ENCODE measurements at places on chromosomes 7 and 10.

DNA sequence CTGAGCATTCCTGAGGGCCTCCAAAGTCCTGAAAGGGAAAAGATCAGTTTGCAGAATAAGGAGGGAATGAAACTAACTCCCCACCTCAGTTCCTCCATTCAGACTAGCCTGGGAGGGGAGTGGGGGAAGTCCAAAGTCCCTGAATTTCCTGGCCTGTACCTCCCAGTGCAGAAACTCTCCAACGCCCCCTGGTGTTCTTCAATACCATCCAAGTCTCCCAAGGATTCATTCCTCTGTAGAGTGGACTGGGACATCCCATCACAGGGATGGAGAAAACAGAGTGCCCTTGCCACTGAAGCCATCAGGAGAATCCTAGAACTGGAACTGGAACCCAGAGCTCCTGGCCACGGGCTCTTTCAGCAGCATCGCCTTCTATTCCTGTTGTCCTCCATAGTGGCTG, 1.6 kb upstream of the COL13A1 start:
- no peak for DNase-seq

GRCh38 chr10:57562211-57562610, 705.5 kb downstream of the IPMK start:
- DNase-seq, result no peak

DNA sequence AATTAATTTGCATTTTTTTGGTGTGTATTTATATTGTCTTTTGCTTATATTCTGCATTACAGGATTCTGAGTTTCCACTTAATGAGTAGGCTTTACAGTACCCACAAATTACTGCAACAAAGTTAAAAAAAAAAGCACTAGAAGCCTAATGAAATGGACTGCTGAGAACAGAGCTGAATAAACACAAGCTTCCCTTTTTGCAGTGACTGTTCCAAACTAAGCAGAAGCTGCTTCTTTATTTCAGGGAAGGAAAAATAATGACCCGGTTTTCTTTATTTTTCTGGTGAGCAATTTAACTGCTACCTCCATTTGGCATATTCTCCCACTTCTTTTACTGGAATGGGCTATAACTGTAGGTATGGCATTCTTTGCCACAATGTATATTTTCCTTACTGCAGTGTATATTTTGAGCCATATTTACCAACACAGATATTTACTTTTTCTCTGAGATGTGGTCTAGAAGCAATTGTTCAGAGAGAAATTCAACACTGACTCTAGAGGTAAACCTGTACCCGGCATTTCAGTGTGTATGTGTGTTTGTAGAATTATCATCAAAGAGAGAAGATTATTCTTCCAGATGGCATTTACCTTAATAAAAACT, 56.9 kb downstream of the HDAC9 start:
- DNase-seq, result no peak

DNA sequence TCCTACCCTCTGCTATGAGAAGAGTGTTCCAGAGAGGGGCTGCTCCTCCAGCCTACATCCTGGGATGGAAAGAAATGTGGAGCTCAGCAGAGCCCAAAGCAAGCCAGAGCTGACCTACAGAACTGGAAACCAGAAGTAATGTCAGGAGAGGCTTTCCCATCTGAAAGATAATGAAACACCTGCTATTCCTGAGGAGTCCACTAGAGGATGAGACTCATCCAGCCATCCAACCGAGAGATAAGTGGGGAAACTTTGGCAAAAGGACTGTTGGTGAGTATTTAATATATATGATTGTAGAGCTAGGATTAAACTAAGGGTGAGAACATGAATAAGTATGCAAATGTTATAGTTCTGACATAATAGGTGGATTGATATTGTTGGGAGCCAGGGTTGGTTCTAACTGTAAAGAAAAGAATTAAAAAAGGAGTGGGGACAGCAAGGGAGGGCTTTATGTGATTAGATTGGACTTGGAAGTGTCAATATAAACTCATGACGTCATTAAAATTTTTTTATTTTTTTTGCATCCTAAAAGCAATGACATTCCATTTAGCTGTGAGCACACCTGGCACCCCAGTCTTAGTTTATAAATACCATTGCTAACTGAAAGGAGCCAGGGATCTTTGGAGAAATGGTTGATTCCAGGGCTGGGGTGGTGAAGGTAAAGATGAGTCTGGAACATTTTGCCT, 312.8 kb upstream of the NFE2L3 start:
- DNase-seq, result no peak

DNA sequence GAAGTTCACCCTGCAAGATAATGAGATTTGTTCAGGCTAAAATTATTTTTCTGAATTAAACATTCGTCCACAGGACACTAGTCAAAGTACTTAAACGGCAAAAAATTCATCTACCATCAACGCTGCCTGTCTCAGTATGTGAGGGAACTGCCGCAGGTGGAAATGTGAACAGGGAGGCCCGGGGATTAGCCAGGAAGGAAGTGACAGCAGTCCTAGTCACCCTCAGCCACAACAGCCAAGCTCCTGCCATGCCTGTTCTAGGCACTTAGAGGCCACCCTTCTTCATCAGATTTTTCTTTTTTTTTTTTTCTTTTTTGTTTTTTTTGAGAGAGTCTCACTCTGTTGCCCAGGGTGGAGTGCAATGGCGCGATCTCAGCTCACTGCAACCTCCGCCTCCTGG, 9.4 kb downstream of the NUDT5 start:
- no peak for DNase-seq

DNA sequence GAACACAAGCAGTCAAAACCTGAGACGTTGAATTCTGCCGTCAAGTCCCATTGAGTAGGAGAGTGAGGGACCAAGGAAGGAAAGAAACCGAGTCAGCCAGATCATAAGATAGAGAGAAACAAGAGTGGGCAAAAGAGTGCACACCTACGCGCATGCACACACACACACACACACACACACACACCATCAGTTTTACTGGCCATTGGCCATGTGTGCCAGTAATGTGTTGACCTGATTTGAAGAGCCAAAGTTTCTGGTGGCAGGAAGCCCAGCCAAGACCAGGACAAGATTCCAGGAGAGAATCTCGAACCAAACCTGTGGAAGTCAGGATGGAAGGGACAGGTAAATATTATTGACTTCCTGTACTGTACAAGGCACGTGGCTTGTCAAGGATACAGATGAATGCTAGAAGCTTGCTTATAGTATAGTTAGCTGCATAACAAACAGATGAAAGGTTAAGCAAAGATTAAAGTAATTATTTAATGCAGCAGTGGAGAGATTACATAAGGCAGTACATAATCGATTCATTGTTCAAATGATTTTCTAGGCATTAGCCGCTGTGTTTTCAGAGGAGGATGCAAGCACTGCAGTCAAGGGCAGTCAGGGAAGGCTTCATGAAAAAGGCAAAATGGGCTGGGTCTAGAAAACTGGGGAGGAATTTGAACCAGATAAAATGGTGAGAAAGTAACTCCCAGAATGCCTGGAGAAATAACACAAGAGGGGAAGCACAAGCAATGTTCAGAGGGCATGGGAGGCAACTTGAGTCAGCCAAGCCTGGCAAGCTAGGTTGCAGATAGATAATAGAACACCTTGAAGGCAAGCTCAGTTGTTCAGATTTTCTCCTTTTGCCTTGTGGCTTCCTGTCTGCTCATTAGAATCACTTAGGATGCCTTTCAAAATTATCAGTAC, 2.7 kb upstream of the HYCC1 start:
- no peak for DNase-seq

DNA sequence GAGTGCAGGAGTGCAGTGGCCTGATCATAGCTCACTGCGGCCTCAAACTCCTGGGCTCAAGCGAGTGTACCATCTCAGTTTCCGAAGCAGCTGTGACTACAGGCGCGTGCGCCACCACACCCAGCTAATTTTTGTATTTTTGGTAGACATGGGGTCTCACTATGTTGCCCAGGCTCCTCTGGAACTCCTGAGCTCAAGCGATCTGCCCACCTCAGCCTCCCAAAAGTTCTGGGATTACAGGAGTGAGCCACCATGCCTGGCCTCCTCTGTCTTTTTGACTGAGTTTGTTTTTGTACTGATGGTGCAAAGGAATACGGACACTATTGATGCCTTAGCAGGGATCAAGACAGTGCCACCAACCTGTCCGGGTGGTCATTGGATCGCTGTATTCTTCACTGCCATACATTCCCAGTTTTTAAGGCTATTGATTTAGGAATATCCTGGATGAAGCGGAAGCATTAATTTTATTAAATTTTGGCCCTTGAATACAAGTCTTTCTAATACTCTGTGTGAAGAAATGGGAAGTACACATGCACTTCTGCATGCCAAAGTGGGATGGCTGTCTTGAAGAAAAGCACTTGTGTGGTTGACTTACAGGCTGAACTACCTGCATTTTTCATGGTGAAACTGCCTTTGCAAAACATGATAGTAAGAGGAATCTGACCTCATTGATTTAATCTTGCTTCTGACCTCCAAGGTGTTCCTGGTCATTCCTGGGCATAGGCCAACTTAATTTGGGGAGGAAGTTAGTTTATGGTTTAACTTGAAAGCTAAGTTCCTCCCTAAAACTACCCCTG, 2.1 kb upstream of the CUL2 start:
- DNase-seq, result no peak

DNA sequence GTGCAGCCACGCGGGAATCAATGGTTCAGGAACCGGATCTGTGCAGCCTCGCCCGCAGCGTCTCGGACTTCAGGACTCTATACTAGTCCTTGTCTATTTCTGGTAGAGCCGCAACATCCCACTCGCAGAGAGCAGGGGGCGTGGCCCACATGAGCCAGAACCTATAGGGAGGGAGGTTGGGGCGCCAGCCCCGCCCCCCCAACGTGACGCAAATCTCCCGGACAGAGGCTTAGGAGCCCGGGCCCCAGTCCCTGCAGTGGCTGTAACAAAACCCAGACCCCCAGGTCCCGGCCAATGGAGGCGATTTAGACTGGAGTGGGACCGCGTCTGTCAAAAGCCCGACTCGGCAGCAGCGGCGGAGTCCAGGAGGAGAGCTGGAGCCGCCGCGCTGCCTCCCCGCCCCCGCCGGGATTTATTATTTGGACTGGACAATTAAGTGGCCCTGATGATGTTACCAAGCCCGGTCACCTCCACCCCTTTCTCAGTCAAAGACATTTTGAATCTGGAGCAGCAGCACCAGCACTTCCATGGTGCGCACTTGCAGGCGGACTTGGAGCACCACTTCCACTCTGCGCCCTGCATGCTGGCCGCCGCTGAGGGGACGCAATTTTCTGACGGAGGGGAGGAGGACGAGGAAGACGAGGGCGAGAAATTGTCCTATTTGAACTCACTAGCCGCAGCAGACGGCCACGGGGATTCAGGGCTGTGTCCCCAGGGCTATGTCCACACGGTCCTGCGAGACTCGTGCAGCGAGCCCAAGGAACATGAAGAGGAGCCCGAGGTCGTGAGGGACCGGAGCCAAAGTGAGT, at the start of gene NKX2-3:
Gene NKX2-3 (plus strand): TSS at position 256 of the 809 bp plus-strand sequence. CDS start 190 bp downstream, at position 446.
- no peak for DNase-seq

DNA sequence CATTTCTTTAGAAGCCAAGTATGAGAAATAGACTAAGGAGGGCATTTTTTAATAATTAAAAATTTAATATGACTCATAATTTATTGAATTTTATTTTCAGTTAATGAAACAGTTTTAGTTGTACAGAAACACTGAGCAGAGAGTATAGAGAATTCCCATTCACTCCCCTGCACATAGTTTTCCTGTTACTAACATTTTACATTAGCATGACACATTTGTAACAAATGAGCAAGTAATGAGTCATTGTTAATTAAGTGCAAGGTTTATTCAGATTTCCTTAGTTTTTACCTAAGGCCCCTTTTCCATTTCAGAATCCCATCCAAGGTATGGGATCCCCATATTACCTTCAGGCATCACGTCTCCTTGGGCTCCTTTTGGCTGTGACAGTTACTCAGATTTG, 271.5 kb upstream of the FZD8 start:
- no peak for DNase-seq

Measured in stimulated activated CD8-positive, alpha-beta memory T cell treated with anti-CD3 and anti-CD28 coated beads, Interleukin-7, amount 100 ng/mL, for 1 hour (primary cell).